ENCODE measurements at places on chromosomes 6 and 20. TPM values are rescaled to one million over a fixed set of nuclear protein-coding genes. Genes with fewer than 3 reads are reported as not detected.

Gene KIF6
- 0.33 TPM for total RNA-seq

Gene MOG
- not detected for total RNA-seq

Gene PARD6B
- 0.20 TPM for total RNA-seq

Gene MLN
- not detected for total RNA-seq

Gene CLIC5
- under 0.01 TPM for total RNA-seq

Gene TOMM34
- 12.0 TPM for total RNA-seq

Gene RNASET2
- total RNA-seq, result 43.3 TPM

Gene FAM83B
- total RNA-seq, result 0.03 TPM

Gene RIPOR3
- 0.33 TPM for total RNA-seq

Gene GUCA1A
- total RNA-seq, result not detected

Gene ZNF318
- total RNA-seq, result 8.0 TPM
